NCI-H510A treated with DMSO at 0.1 percent for 48 hours (cell line): ENCODE measurements at places on chromosomes 12 and 14.

DNA sequence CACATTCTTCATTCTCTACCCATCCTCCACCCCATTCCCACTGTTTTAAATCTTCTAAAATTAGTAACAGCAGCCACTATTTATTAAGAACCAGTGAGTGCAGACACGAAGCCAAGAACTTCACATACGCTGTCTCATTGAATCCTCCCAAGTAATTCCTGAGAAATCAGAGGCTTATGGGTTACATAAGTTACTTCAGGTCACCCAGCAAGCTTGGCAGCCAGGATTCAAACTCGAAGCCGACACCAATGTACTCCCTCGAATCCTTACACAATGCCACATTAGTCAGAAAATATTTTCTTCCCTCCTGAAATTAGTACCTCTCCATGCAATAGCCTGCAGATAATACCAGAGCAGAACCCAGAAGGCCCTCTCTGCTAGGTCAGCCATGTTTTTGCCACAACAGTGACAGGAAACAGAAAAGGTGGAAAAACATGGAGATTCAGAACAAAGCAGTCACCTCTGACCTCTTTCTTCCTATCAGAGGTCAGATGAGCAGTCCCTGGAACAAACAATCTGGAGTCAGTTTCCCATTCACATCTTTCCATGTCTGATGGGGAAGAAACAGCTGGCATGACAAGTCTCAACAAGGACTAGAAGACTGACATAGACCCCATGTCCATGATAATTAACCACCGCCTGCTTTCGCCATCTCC, 16.4 kb downstream of the NID2 start:
- no peak for DNase-seq

DNA sequence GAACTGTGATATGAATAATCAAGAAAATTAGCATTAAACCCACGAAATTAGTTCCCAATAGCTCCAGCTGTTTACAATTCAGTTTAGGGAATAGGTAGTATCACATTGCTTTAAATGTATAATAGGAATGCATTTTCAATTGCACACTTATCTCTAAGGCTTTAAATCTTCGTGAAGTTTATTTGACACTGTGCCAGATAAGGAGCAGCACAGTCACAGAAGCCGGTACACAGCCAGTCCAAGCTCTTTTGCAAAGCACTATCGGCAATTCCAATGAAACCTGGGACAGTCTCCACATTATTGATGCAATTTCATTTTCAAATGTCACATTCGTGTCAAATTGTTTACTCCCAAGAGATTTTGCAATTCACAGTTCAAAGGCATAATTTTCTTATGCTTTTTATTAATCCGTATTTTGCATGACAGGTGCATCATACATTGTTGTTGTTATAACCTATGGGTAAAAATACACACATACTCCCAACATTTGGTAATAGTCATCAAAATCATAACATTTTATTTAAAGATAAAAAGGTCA, 602.8 kb downstream of the RPS29 start:
- peak; percentile 11 for DNase-seq

DNA sequence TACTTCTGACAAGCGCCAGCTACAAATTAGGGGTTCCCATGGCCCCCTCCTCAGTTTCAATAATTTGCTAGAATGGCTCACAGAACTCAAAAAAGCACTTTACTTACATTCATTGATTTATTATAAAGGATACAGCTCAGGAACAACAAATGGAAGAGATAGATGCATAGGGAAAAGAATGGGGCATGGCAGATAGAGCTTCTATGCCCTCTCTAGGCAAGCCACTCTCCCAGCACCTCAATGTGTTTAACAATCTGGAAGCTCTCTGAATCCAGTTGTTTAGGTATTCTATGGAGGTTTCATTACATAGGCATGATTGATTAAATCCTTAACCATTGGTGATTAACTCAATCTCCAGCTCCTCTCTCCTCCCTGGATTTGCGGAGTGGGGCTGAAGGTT, 184.5 kb upstream of the DAAM1 start:
- DNase-seq, result no peak

- no peak for DNase-seq
Measured at GRCh38 chr14:73824127-73824526, 27.5 kb upstream of the PTGR2 start.

DNA sequence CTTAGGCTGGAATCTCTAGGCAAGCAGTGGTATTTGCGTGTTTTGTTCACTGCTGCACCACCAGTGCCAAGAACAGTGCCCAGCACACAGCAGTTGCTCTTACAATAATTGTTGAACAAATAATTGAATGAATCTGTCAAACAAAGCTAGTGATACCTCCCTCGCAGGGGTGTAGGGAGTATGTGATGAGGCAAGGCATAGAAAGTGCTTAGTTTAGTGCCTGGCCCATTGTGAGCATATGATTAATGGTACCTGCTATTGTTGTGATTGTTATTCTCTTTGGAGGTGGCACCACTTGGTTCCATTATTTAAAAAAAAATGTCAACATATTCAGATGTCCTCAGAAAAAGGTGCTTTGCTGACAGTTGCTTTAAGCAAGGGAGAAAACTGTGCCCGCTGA, 210.1 kb upstream of the TBX3 start:
- DNase-seq, result peak; percentile 11

DNA sequence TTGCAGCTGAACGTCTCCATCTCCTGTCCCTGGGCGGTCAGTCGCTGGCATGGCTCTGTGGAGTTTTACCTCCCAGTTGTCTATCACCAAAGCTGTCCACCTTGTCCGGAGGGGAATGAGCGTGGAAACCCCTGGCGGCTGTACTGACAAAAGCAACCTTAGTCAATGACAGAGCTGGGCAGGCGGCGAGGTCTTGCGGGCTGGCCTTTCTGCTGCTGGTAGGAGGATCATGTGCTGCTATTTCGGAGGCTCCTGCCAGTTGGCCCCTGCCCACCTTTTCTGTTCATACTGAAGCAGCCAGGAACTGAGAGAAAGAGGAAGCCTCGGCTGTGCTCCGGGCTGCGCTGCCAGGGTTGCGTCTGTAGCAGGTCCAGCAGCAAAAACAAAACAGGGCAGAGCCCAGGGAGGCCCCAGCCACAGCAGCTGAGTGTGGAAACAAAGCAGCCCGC, 57.7 kb downstream of the HMGA2 start:
- no peak for DNase-seq

DNA sequence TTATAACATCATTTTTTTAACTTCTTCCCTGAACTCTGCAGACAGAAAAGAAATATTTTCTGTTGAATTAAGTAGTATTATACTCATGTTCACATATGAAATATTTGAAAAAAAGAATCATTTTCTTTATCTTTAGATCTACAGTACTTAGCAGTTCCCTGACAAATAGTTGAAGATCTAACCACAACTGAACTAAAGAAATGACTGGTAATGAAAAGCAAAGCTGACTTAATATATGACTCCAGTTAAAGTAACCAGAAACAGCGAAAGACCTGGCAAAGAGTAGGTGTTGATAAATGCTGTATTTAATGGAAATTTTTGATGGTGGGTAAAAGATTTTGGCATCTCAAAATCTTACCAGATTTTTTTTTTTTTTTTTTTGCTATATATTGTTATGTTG, 207.1 kb upstream of the SLC16A7 start:
- no peak for DNase-seq

DNA sequence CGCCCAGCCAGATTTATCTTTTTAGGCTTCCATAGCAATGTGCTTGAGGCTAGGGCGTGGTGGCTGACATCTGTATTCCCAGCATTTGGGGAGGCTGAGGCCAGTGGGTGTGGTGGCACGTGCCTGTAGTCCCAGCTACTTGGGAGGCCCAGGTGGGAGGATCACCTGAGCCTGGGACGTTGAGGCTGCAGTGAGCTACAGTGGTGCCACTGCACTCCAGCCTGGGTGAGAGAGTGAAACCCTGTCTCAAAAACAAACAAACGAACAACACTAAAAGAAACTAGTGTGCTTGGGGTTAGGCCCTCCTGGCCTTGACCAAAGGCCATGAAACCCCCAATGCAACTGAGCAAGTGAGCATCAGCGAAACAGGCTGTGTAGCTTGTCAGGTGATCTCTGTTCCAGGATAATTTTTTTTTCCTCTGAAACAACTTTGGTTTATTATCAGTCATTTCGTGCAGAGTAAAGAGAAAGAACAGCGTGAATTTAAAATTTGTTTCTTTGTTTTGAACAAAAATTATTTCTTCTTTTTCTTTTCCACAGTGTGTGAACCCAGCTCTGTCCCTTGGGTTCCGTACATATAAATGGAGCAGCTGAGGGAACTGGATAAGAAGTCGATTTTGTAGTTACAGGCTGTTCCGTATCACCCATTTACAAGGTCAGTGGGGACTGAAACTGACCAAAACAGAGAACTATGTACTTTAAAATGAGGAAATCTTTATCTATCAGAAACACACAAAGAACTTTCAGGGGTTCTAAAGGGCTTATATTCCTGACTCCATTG, 8.8 kb upstream of the TUBA1C start:
- no peak for DNase-seq

GRCh38 chr12:105960319-105961083, 178.3 kb downstream of the NUAK1 start:
- peak; percentile 25 for DNase-seq

- DNase-seq, result no peak
Measured at GRCh38 chr12:19095756-19096480, 33.6 kb upstream of the PLEKHA5 start.

GRCh38 chr14:68627050-68627867, 165.6 kb downstream of the ZFP36L1 start:
- no peak for DNase-seq

GRCh38 chr14:24270537-24271133, 762 bp downstream of the RABGGTA start:
- no peak for DNase-seq

- DNase-seq, result peak; percentile 4
Measured at GRCh38 chr14:49306152-49306751, 279.9 kb downstream of the RPS29 start.

GRCh38 chr14:51816031-51816430, 44.4 kb upstream of the GNG2 start:
- DNase-seq, result no peak

DNA sequence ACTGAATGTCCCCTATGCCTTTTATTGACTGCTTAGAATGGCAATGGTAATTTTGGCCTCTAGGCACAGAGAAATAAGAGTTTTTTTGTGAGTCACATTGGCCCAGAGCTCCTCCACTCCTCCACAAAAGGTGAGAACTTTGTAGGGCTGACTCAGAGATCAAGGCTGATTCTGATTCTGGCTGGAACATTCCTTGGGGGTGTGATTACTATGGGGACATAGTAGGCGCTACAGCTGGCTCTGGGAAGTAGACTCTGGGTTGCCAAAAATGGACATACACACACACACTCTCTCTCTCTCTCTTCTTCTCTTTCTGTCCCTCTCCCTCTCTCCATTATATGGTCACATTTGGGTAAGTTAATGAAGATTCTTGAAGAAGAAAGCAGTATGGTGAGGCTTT, 174.6 kb upstream of the DDHD1 start:
- DNase-seq, result no peak

DNA sequence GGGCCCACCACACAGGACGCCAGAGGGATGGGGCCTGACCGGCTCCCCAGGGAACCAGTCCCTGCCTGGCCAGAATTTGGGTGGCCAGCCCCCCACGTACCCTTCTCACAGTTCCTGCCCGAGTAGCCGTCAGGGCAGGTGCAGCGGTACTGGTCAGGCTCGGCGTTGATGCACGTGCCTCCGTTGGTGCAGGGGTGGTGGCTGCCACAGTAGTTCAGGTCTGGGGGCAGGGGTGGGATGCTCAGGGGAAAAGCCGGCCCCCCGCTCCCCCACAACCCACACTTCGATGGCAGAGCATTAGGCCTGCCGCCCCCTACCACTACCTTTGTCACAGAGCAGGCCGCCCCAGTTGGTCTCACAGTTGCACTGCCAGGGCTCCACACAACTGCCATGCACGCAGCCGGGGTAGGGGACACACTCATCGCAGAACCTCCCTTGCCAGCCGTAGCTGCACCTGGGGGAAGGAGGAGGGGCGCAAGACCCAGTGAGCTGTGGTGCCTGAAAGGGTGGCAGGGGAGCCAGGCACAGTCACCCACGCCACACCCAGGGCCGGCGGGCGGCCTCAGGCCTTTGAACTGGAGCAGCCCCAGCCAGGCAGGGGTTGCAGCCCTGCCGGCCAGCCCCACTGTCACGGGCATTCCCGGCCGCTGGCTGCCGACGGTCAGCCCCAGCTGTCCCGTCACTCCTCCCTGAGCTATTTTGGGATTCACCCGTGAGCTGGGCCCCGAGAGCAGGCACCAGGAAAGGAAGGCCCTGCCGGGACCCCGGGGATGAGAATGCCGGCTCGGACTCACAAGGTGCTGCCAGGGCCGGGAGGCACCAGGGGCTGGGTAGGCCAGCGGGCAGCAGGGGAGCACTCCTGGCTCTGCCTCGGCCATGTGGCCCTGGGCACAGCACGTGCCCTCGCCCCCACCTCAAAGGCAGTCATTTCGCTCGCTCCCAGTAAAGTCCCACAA, 16.5 kb downstream of the JAG2 start:
- no peak for DNase-seq

DNA sequence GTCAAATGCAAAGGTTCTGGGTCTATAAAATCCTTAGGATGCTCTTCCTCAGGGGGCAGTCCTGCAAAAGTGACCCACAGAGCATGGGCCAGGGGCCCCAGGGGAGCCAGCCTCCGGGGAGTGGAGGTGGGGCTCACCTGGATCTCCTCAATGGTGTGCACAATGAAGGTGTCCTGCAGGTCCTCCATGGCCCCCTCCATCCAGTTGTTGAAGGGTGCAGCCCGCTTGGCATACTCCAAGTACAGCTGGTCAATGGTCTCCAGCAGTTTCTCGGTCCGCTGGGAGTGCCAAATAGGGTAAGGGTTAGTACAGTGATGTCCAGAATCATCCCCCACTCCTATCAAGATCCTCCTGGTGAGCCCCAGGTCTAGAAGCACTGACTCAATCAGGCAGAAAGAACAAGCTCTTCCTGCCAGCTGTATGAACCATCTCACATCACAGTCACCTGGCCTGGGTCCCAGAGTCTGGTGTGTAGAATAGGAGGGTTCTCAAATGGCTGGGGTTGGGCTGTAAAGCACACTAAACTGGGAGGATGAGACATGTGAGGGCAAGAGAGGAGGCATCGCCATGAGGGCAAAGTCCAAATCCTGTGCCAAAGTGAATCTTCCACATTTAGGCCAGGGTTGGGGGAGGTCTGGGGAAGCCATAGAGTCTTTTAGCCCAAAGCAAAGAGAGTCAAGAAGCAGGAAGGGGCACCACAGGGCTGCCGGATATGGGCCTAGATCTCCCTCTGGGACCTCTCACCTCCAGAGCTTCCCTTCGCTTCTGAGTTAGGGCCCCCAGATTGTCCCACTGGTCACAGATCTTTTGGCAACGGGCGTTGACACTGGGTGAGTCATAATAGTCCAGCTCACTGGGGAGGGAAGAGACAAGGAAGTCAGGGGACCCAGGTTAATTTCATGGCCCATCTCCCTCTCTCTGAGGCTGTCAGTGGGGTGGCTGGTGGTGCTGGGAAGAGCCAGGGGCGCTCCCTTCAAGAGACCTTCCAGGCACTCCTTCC, 91.5 kb upstream of the ZFP36L1 start:
- no peak for DNase-seq

DNA sequence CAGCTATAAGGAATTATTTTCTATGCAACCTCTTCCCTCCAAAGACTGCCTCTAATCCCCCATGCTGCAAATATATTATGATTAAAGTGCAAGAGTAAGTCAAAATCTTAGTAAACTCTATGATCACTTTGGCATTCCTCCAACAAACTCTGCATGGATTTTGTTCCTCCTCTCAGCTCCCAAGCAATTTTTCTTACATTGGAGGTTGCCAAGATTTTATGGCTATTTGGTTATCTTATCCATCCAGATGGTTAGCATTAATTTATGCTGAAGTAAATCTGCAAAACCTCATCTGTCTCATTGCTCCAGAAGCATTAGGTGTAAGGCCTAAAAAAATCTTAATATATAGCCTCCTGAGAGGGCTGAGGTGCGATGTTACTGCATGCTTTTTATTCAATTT, 228.1 kb downstream of the CHST11 start:
- no peak for DNase-seq

GRCh38 chr12:122870867-122871664, 24.9 kb downstream of the VPS37B start:
- no peak for DNase-seq
